ENCODE measurements at places on chromosomes 5 and 9. TPM values are rescaled to one million over a fixed set of nuclear protein-coding genes. Genes with fewer than 3 reads are reported as not detected.

The ZNF618 gene
- 13.2 TPM for total RNA-seq

The SGCD gene
- total RNA-seq = 2.5 TPM

The SLC36A3 gene
- total RNA-seq = not detected

The SPATA31A3 gene
- not detected for total RNA-seq

The GRM6 gene
- not detected for total RNA-seq

The SLC25A2 gene
- total RNA-seq = 0.26 TPM

The PCDHGA10 gene
- 8.3 TPM for total RNA-seq

The OTP gene
- total RNA-seq = not detected

The GPR21 gene
- 3.1 TPM for total RNA-seq

All from smooth muscle cell of the pulmonary artery (primary cell).